Endothelial cell (in vitro differentiated cells): ENCODE measurements at places on chromosomes 13 and 19.

GRCh38 chr13:33249894-33250293, 35.7 kb downstream of the STARD13 start:
- DNase-seq, result no peak

GRCh38 chr19:38670921-38671398, 23.5 kb downstream of the ACTN4 start:
- no peak for DNase-seq

DNA sequence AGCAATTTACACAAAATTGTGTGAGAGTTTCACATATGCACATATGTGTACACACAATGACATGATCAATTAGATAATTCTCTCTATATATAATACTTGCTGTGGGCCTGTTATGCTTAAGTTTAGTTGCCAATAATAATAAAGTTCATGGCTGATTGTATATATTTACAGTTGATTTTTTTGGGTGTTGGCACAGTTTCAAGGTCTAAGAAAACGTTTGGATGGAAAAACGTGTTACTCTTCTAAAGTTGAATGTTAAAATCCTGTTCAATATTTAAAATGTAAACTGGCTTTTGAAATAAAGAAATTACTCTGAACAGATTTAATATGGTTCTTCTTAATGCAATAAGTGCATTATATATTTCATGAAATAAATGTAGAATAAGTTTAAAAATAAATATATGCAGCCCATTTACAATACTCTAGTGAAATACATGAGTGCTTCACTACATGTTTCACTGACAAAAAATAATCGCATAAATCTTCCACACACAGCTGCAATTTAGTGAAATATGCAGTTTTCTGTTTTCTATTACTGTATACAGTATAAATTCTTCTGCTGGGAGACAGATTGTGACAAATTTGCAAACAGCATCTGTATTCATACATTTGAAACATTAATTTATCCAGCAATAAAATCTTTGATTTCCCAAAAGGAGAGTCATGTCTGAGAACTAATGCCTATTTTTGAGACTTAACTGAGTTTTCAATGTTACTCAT, 586.9 kb upstream of the KLHL1 start:
- DNase-seq, result no peak

DNA sequence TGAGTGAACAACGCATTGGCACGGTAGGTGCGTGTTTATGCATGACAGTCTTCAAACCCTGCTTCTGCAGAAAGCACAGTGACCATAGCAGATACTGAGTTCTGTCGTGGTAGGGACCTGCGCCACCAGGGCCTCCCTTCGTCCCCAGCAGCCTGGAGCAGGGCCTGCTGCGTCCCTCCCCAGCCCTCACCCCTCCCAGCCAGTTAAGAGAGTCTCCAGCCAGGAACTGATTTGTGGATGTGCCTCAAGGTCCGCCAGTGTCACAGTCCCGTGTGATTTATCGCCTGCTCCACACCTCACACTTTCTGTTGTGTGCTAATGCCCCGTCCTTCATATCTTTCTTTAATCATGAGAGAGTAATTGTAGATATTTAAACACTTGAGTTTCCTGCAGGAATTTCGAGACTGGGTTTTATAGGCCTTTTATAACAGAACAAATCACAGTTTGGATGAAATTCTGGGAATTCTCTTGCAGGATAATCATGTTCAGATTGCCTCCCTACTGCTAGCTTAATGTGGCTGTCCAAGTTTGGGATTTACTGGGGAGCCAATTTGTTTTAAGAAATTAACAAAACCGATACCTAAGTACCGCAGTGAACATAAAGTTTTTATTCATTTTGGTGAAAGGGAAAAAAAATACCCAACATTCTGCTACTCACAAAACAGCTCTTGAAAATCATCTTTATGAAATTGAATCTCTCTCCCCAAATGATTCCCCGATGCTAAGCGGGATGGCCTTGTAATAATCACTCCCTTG, 438.6 kb downstream of the TSHZ3 start:
- DNase-seq, result no peak

DNA sequence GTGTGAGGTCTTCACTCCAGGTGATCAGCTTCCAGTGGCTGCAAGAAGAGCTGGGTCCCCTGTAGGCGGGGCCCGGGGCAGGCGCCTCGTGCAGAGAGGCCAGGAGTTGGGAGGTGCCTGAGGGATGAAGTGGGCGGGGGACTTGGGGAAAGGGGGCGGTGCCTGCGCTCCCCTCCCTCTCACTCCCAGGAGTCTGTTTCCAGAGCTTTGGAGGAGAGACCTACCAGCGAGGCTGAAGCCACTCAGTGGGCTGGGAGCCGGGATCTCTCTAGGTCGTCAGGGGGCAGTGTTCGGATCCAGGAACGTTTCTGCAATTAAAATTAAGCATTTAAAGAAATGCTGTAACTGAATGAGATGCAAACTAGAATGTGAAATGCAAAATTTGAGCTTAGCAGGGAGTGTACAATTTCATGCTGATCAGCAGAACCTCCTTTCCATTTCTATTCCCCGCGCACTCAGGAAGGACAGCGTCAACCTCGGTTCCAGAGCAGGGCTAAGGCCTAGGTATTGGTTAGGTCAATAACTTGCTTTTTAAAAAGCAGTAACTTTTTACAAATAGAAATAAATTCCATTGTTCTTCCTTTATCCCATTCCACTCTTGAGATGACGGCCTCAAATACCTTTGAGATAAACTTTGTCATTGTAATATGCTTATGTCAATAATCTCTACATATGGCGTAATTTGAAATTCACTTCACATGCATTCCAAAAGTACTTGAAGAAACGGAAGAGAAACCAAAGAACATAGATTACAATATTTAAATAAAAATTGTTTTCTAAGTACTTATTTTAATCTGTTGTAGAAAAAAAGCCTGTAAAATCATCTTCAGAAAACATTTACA, 11.6 kb downstream of the ZNF160 start:
- DNase-seq, result no peak

DNA sequence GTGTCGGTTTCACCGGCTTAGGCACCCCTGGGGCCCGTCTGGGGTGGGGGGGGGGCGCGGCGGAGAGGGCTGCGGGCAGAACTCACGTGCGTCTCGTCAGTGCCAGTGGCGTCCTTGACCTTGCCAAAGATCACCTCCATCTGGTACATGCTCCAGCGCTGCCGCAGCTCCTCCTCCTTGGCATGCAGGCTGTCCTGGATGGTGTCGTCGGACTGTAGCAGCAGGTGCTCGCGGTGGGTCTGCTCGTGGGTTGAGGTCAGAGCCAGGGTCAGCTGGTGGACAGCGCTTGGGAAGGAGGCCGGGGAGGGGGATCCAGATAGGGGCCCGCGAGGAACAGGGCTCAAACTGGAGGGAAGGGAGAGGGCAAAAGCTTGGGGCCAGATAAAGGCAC, 4.7 kb upstream of the RGL3 start:
- DNase-seq, result no peak

DNA sequence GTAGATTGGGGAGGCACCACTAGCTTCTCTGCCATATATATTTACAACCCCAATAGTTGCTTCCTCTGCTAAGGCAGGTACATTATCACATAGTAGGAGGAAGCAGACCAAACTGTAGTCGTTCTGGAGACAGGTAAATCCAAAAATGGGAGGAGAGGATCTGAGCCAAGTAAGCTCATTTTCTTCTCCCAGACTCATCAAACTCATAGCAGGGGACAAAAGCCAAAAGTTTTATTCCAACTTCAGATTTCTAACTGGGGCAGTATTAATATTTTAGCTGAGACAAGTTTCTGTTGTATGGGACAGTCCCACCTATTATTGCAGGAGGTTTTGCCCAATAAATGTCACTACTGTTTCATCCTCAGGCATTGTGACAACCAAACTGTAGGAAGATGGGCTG, 7.8 kb upstream of the IGSF23 start:
- no peak for DNase-seq

- DNase-seq, result no peak
Observed at GRCh38 chr19:33374236-33374714, 766 bp downstream of the CEBPG start.

DNA sequence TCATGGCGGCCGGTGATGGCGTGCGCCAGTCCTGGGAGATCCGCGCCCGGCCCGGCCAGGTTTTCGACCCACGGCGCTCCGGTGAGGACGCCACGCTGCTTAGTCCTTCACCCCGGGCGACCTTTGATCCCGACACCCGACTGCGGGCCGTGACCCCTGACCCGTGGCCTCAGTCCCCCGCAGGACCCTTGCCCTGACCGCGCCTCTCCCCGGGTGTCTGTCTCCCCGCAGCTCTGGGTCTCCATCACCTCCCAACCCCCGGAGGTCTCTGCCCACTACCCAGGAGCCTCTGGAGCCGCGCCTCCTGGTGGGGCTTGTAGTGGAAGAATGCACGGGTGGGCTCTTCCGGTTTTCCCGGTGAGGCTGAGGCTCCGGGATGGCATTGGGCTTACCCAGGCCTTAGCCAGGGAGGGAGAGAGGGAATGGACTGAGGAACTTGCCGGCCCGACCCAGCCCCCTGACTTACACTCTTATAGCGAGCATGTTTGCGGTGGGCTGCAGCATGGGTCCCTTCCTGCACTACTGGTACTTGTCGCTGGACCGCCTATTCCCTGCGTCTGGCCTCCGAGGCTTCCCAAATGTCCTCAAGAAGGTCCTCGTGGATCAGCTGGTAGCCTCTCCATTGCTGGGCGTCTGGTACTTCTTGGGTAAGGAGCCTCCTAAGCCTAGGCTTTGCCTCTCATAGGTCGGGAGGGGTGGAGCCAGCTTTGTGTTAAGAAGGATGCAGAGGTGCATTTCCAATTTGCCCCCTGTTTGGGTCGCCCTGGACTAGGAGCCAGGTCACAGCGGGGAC, 566 bp downstream of the MPV17L2 start:
- peak; percentile 29 for DNase-seq

DNA sequence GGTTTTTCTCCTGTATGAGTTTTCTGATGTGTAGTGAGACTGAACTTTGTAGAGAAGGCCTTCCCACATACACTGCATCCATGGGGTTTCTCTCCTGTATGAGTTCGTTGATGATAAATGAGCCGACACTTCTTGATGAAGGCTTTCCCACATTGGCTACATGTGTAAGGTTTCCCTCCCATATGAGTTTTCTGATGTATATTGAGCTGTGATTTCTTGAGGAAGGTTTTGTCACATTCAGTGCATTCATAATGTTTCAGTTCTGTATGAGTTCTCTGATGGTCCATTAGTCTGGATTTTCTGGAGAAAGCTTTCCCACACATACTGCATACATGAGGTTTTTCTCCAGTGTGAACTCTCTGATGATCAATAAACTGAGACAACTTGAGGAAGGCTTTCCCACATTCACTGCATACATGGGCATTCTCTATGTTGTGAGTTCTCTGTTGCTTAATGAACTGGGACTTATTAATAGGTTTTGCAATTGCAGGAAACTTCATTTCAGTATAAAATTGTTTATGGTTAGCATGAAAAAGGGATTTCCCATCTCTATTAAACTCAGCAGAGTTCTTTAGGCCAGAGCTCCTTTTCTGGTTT, 7.5 kb upstream of the ZNF350 start:
- no peak for DNase-seq

DNA sequence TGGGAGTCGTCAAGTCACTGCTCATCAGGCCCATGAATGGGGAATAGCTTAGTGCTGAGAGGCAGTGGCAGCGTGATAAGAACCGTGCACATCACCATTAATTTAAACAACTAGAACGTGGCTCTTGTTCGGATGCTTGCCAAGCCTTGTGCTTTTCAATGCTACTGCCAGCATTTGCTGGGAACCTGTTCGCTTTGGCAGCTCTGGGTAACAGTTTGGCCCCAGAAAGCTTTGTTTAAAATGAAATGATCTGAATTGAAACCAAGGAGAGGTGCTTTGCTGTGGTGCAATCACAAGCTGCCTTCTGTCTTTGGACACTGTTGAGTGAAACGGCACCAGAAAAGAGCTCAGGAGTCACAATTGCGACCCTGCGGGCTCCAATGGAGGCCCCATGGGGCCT, 53.5 kb upstream of the OLFM4 start:
- no peak for DNase-seq

- DNase-seq, result no peak
Observed at GRCh38 chr13:31050486-31051400, 111.0 kb downstream of the HSPH1 start.

- peak; percentile 40 for DNase-seq
Observed at GRCh38 chr13:45728759-45729158, 26.6 kb downstream of the CBY2 start.

GRCh38 chr13:70051531-70051930, 56.1 kb upstream of the ATXN8OS start:
- DNase-seq, result no peak

GRCh38 chr19:21604951-21605476, 99.6 kb downstream of the ZNF429 start:
- no peak for DNase-seq
